ENCODE measurements at places on chromosomes 12 and 14.

GRCh38 chr12:119115296-119115905 lies 63.3 kb upstream of the HSPB8 start:
- DNase-seq: peak; percentile 71

DNA sequence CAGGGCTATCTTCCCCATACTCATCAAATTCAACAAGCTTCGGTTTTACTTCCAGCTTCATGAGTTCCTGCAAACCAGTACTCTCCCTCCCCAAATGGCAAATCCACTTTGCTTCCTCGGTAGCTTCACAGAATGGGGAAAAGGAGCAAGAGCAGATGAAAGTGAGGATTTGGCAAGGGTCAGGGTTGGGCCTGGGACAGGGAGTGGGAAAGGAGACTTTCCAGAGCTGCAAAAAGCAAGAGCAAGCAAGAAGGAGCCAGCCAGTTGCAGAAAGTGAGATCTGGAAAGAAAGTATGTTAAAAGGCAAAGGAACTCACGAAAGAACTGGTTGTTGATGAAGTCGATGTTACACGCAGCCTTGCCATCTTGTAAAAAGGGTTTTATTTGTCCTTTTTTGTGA lies 522.8 kb upstream of the TBX3 start:
- no peak for DNase-seq

GRCh38 chr12:104263580-104264358 lies 39.8 kb upstream of the EID3 start:
- no peak for DNase-seq

GRCh38 chr12:74722709-74723108 lies 185.1 kb downstream of the ATXN7L3B start:
- DNase-seq: no peak

- peak; percentile 39 for DNase-seq
These were observed 21.8 kb downstream of the VDR start for GRCh38 chr12:47882781-47883546.

- DNase-seq: no peak
These were observed 64.8 kb downstream of the CCDC60 start for GRCh38 chr12:119399301-119399700.

- no peak for DNase-seq
These were observed 1630.2 kb upstream of the FLRT2 start for GRCh38 chr14:83899706-83900105.

DNA sequence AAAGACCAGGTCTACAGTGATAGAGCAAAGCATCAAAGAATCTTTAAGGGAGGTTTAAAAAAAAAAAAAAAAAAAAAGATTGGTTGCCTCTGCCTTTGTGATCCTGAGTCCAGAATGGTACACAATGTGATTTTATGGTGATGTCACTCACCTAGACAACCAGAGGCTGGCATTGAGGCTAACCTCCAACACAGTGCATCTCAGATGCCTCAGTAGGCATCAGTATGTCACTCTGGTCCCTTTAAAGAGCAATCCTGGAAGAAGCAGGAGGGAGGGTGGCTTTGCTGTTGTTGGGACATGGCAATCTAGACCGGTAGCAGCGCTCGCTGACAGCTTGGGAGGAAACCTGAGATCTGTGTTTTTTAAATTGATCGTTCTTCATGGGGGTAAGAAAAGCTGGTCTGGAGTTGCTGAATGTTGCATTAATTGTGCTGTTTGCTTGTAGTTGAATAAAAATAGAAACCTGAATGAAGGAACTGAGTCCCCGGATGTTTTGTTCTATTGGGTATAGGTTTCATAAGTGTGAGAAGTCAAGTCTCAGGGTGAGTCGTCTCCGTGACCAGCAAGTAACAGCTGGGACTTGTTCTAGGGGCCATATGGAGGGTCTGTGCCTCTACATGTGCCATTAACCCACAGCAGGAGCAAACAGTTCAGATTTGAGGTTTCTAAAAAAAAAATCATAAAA lies 9.3 kb downstream of the PEBP1 start:
- DNase-seq: no peak

- DNase-seq: no peak
These were observed 21.9 kb downstream of the SLCO1C1 start for GRCh38 chr12:20716985-20717384.

GRCh38 chr14:105283028-105283427 lies 17.8 kb downstream of the BRF1 start:
- no peak for DNase-seq

- no peak for DNase-seq
These were observed 101.4 kb downstream of the STAB2 start for GRCh38 chr12:103688376-103689063.

- no peak for DNase-seq
These were observed 8.2 kb downstream of the TMEM121 start for GRCh38 chr14:105534586-105534985.

- no peak for DNase-seq
These were observed 323.7 kb downstream of the TMEM121 start for GRCh38 chr14:105849933-105850626.

DNA sequence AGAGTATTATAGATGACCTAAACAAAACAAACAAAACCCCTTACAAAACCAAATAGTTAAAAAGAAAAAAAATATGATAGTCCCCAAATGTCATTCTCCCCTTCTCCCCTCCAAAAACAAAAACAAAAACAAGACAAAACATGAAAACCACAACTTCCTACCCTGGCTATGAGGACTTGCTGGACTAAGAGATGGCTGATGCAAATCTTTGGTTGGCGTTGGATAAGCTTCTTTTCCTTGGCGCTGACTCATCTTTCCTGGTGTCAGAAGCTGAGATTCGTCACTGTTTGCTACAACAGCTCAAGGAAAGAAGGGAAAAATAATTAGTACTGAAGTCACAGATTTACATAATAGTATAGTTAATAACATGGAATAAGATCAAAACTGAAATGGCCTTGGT lies 102.5 kb upstream of the BBS10 start:
- DNase-seq: no peak

GRCh38 chr14:84546236-84546635 lies 983.7 kb upstream of the FLRT2 start:
- DNase-seq: no peak

GRCh38 chr14:95185767-95186392 lies 28.6 kb upstream of the DICER1 start:
- no peak for DNase-seq

DNA sequence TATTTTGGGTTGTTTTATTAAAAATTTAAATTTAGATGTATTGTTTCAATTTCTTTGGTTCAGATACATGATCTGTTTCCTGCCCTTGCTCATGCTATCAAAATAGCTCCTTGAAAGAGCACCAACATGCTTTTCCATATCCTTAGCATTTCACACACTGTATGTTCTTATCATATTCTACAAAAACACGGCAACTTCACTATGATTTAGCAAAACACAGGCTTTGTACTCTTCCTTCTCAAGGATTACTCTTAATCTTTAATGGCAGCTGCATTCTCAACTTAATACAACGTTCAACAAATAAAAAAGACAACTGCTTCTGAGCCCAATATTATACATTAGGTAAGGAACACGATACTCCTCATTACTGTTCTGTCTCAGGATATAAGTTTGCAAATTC lies 2.9 kb upstream of the GLRX5 start:
- DNase-seq: no peak

DNA sequence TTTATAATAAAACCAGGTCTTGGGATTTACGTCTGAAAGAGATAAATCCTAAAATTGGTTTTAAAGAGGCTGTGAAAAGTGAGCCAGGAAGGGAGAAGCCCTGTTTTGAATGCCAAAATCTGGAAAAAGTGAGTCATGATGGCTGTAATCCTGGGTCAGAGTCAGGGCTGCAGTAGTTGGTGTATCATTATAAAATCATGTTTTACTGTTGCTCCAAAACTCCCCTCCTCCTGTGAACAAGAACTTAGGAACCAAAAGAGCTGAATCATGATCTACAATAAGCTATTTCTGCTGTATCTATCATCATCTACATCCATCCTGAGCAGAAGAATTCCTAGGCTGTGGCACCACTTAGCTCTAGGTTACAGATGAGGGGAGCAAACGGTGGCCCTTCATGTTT lies 79.3 kb downstream of the LMO3 start:
- DNase-seq: no peak

GRCh38 chr14:85482552-85482951 lies 47.4 kb upstream of the FLRT2 start:
- no peak for DNase-seq

GRCh38 chr12:85657836-85658630 lies 178.2 kb downstream of the RASSF9 start:
- no peak for DNase-seq

DNA sequence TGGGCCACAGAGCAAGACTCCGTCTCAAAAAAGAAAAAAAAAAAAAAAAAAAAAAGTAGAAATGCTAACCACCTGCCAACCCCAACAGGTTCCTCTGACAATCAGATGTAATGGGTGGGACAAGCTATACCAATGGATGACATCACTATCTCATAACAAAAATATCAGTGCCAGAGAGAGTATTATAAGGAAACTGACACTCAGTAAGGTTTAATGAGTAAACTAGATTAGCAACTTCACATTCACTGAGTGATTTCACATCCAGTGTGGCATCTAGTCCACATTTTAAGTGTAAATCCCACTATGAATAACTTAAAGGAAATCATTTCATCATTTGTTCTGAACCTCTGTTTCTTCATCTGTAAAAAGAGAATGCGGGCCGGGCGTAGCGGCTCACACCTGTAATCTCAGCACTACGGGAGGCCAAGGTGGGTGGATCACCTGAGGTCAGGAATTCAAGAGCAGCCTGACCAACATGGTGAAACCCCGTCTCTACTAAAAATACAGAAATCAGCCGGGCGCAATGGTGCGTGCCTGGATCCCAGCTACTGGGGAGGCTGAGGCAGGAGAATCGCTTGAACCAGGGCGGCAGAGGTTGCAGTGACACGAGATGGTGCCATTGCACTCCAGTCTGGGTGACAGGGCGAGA lies 1.8 kb downstream of the SART3 start:
- DNase-seq: no peak

All from kidney (tissue), 22 donors.